ELR (cell line): ENCODE measurements at places on chromosomes 1 and 21.

DNA sequence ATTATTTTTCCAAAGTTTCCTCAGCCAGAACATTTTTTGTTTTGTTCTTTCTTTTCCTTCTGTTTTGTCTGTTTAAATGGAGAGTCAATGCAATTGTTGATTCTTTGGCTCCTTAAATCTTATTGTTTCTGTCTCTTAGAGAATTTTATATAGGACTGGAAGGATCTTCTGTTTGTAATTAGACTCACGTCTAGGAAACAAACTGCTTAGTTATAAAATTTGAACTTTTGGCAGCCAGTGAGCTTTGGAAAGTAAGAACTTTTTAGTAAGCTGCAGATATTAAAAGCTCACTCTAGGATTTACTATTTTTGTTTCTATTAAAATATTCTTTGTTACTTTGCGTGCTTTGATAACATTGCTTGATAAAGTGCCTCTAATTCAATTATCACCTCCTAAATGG, 109.8 kb upstream of the HNRNPU start:
- no peak for DNase-seq

DNA sequence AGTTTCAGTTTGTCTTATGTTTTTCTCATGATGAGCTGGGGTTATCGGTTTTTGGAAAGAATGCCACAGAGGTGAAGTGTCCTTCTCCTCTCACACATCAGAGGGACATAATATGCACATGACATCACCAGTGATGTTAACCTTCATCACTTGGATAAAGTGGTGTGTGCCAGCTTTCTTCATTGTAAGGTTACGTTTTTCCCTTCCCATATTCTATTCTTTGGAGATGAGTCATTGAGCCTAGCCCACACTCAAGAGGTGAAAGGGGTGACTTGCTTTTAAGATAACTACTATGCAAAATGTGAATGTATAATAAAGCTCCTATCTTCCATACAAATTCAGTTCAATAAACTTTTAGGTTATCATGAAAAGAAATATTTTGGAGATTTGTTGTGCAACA, 36.7 kb upstream of the MAGI3 start:
- peak; percentile 13 for DNase-seq

DNA sequence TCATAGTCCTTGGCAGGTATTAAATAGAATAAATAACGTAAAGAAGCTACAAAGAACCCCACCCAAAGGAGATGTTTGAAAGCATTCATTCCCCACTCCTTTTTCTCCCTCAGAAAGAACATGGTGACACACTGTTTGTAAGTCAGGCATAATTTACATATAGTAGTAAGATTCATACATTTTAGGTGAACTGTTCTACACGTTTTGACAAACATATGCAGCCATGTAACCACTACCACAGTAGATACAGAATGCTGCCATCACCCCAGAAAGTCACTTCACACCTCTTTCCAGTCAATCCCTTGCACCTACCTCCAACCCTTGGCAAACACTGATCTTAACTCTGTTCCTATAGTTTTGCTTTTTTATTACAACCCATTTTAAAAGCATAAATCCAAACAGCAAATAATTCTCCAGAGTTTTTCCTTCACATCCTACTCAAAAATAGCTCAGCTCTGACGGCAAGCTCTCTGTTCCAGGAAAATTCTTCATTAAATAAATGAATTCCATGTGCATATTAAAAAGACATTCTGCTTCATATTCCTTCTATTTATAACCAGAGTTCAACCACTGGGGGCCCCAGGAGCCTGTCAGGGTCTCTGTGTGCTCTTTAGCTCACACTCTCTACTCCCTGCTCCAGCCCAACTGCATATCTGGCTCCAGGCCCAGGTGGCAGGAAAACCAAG, 258.8 kb downstream of the PLPP3 start:
- no peak for DNase-seq

- DNase-seq, result no peak
These were observed 32.9 kb downstream of the TP73 start for GRCh38 chr1:3685222-3685621.

DNA sequence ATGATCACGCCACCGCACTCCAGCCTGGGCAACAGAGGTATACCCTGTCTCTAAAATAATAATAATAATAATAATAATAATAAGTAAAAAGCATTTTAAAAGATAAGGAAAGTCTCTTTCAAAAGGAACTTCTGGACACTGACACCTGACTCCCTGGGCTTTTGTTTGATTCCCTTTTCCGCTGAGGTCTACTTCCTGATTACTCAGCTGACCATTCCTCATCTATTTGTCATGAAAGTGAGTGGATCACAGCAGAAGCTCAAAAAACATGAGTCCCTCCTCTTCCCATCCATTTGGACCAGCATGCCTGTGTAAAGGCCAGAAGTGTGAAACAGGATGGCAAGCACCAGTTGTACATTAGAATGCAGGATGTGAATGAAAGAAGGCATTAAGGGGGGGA, 61.1 kb upstream of the FBXO28 start:
- peak; percentile 93 for DNase-seq

DNA sequence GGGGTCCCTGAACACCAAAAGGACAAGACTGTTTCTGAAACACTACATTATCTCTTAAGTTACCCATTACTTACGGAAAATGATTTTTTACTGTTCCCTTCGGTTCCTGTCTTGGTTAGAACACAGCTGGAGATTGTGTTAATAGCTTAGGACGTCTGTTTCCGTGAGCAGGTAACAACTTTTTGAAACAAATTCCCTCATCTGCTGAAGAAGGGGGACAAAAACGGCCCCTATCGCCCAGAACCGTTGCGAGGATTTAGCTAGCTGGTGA, 67.8 kb downstream of the SLC35A3 start:
- no peak for DNase-seq

GRCh38 chr1:159223004-159223403, 18.3 kb downstream of the ACKR1 start:
- DNase-seq, result no peak

DNA sequence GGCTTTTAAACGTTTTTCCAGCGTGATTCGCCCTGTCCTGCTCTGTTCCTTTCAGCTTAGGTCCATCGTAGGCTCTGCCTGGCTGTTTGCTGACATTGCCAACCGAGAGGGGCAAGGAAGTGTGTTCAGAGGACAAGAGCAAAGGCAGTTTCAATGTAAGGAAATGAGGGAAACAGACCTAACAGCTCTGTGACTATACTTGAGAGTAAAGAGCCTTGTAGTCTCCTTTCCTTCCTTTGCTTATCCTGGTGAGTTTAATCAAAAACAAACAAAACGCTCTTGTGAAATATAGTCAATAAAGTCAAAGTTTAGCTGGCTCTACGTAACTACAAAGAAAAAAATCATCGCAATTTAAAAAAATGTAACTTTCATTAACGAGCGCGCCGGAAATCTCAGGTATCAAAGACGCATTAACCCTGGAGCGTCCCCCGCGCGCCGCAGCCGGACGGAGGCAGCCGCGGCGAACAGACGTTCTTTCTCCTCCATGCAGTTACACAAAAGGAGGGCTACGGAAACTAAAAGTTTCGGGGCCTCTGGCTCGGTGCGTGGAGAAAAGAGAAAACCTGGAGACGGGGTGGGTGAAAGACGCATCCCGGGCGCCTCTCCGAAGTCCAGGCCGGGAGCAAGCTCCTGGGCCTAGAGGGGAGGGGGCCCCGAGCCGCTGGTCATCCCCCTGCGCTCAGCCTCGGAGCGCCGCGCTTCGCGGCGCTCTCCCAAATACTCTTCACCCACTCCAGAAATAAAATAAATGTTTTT, 617 bp upstream of the ADGRL2 start:
- peak; percentile 49 for DNase-seq

DNA sequence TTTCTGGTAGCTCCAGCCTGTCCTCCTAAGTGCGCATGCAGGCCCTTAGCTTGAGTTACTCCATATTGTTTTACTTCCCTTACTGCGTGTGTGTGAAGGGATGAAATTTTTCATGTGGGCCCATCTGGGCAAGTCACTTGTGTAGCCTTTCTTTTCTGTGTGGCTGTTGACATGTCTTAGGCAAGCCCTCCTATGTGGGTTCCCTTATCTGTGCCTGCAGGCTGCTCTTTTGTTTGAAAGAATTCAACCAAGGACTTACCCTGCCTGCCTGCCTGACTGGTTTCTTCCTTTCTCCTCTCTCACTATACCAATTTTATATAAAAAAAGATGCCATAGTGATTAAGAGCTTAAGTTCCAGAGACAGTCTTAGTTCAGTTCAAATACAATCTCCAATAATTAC, 249.3 kb downstream of the ATG4C start:
- DNase-seq, result no peak

DNA sequence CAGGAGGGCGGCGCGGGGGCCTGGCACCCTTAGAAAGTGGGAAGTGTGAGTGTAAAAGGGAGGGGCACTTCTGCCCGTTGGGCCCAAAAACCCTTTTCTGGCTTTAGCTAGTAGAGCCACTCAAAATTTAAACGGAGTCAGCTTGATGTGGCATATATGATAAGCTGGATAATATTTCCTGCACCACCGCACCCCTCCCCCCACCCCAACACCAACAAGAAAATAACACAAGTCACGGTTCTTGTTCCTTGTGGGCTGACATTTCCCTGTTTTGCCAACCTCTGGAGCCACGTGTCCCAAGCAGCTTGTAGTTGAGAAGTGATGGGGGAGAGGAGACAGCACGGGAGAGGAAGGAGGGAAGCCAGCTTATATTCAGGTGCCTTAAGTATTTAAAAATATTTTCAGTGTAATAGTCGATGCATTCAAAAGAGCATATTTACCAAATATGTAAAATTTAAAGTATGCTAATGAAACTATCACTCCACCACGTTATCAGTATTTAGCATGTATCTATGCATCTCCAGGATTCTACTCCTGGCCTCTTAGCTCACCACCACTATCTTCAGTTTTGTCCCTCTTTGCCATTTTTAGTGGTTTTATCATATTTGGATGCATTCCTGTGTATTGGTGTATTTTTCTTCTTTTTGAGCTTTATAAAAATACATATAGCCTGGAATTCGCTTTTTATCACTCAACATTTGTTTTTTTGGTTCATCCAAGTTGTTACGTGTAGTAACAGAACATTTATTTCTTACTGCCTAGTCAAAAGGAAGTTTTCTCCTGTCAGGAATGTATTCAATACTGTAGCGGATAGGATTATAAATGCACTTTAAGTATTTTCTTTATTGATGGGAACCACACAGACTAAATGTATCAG, 773 bp upstream of the DDX59 start:
- peak; percentile 69 for DNase-seq

DNA sequence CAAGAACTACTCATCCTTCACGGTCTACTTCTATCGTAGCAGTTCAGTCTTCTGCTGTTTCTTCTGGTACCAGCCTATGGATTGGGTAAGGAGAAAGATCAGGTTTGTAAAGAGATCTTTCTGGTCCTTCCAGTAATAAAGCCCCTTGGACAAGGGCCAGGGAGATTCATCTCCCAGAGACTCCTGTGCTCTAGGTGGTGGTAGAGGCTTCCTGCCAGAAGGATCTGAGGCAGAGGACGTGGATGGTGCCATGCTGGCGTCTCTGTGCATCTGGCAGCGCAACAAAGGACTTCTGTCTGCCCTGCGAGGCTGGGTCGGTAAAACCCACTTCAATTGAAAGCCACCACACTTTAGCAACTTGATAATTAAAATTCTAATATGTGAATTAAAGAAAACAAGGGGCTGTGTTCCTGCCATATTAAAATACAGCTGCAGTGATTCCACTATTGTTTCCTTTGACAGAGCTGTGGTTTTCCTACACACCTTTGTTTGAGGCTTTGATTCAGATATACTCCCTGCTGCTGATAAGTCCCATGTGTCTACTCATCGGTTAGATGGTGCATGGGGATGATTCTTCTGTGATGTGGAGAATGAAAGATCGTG, 73.6 kb downstream of the ROR1 start:
- DNase-seq, result no peak

DNA sequence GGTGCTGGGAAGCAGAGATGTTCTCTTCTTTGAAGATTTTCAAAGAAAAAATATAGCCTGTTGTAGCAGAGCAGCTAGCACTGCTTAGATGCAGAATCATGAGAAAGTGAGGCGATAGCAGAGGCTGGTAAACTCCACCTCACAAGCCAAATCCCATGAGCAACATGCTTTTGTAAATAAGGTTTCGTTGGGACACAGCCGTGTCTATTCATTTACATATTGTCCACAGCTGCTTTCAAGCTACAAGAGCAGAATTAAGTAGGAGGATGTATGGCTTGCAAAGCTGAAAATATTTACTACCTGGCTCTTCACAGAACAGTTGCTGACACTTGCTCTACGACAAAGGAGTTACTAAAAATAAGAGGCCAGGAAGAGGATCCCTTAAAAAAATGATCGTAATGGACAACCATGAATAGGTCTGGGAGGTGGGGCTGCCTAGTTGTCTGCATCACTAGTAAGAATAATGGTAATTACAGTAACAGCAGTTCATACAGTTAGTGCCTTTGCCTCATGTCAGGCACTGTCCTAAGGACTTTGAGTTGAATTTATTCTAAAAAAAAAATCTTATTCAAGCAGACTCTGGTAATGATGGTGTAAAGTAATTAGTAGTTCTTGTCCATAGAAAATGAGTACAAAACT, 622.0 kb downstream of the KIF26B start:
- DNase-seq, result no peak

DNA sequence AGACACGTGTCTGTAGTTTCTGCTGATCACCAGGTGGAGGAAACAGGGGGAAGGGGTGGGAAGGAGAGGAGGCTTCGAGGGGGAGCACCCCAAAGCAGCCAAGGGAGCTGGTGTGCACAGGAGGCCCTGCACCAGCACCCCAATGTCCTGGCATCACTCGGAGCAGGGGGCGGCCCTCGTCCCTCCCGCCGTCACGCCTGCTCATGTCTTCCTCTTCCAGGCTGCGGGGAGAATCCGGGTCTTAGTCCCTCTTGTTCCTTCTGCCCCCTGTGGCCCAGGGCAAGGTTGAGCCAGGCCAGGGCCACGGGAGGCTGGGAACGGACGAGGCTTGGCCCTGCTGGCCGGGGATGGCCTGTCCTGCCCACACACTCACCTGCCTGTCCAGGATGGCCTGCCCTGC, 21.4 kb upstream of the ARHGEF16 start:
- no peak for DNase-seq

DNA sequence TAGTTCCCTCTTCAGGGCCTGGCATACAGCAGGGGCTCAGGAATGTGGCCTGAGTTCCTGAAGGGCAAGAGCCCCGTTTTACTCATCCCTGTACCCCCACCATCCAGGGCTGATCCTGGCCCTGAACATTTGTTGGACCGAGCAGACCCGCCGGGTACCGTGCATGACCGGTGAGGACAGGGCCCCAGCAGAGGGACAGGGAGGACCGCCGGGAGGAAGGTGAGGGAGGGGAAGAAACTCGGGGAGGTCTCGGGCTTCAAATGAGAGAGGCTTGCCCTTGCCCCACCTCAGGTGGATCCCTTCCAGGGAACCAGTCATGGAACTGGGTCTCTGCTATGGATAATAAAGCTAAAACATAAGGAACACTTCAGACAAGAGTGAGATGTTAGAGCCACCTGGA, 167.8 kb upstream of the KLHDC7A start:
- no peak for DNase-seq

DNA sequence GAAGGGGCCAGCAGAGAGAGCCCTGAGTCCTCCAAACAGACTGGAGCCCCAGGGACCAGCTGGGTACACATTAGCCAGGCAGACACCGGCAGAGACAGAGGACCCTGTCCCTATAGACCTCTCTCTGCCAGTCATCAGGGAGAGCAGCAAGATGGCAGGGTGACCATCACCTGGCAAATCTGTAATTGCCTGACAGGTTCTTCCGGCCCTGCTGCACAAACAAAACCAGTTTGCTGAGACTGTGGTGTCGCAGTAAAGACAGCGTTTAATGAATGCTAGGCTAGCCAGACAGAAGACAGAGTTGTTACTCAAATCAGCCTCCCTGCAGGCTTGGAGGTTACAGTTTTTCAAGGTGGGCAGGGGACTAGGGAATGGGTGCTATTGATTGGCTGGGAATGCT, 618.9 kb downstream of the NPHP4 start:
- no peak for DNase-seq
